ENCODE measurements at places on chromosomes 3 and 15.

DNA sequence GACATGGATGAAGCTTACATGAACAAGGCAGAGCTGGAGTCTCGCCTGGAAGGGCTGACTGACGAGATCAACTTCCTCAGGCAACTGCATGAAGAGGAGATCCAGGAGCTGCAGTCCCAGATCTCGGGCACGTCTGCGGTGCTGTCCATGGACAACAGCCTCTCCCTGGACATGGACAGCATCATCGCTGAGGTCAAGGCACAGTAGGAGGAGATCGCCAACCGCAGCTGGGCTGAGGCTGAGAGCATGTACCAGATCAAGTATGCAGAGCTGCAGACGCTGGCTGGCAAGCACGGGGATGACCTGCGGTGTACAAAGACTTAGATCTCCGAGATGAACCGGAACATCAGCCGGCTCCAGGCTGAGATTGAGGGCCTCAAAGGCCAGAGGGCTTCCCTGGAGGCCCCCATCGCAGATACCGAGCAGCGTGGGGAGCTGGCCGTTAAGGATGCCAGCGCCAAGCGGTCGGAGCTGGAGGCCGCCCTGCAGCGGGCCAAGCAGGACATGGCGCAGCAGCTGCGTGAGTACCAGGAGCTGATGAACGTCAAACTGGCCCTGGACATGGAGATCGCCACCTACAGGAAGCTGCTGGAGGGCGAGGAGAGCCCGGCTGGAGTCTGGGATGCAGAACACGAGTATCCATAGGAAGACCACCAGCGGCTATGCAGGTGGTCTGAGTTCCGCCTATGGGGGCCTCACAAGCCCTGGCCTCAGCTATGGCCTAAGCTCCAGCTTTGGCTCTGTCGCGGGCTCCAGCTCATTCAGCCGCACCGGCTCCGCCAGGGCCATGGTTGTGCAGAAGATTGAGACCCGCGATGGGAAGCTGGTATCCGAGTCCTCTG, 77.6 kb downstream of the CLDN11 start:
- no peak for DNase-seq

- DNase-seq = no peak
Observed at GRCh38 chr15:75925440-75925839, 21.8 kb downstream of the FBXO22 start.

- no peak for DNase-seq
Observed at GRCh38 chr3:47162697-47163168, 1.2 kb downstream of the SETD2 start.

- no peak for DNase-seq
Observed at GRCh38 chr15:43204016-43204901, 16.6 kb downstream of the EPB42 start.

DNA sequence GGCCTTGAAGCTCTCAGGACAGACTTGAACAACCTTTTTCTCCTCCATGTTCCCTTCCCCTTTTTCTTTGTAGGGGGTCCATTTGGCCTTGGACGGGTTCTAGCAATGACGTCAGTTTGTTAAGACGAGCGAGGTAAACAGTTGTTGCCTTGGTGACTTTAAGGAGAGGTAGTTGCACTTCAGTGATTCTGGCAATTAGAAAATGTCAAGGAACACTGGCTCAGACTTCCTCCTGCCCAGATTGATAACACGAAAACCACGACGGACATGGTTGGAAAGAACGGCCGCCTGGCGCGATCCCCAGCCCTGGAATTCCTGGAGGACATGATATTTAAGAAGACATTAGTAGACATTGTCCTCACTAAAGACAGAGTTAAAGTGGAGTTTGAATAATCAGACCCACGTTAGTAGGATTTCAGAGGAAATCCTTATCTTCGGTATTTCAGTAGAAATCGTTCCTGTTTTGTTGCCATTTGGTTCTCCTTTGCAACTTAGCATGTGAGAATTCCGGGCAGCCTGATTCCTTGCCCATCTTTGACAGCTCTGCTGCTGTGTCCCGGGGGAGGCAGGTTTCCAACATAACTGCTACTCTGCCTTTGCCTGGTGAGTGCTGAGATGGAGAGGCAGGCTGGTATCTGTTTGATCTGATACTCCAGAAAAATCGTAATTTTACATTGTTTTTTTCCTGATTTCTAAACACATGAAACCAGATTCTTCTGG, 87.3 kb downstream of the ST6GAL1 start:
- DNase-seq = no peak

- DNase-seq = no peak
Observed at GRCh38 chr3:126113733-126114442, 30.0 kb upstream of the SLC41A3 start.

DNA sequence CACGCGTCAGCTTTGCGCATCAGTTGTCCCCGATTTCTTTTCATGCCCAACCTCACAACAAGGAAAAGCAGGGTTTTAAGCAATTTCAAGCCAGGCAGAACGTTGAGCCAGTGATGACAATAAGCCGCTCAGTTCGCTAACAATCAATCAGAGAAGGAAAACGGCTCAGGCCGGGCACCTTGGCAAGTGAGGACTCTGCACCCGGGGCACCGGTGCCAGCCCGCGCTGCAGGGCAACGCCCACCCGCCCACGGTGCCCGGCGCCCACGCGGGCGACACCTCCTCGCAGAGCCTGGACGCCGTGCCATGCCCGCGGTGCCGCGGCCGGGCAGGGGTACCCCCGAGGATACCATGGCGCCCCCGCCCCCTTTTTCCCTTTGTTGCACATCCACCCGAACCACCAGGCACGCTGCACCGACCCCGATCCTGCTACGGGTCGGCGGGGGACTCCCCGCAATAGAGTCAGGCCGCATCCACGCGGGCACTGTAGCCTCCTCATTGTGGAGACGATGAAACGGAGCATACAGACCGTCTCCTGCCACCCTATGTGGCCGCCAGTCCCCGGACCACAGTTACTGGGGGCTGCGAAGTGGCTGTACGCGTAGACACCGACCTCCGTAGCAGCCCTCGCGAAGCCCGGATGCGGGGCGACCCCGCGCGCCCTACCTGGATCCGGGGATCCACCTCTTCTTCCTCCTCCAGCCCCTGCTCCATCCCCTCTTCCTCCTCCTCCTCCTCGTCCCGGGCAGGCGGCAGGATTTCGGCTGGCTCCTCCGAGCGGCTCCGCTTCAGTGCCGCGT, 581 bp downstream of the SH3BP5 start:
- peak; percentile 91 for DNase-seq

GRCh38 chr3:32045091-32045915, 61.1 kb upstream of the GPD1L start:
- DNase-seq = no peak

Measured in spleen (tissue), 13 donors.